Ammon's horn (tissue), 1 donor: ENCODE measurements at places on chromosomes 1 and 21.

DNA sequence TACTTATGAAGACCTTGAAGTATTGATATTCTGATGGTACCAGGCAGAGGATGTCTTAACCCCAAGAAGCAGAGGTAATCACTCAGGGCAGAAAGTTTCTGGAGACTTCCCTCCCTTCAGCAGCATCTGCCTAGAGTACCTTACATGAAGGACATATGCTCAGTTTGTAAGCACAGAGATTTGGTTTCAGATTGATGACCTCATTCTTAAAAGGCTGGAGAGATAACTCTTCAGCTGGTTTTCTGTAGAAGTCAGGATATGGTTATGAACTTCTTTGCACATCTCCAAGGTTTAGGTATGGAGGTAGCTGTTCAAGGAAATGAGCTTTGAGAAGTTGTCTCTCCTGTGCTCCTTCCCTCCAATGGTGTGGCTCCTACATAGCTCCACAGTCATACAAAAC lies 148.7 kb downstream of the HHIPL2 start:
- no peak for DNase-seq

DNA sequence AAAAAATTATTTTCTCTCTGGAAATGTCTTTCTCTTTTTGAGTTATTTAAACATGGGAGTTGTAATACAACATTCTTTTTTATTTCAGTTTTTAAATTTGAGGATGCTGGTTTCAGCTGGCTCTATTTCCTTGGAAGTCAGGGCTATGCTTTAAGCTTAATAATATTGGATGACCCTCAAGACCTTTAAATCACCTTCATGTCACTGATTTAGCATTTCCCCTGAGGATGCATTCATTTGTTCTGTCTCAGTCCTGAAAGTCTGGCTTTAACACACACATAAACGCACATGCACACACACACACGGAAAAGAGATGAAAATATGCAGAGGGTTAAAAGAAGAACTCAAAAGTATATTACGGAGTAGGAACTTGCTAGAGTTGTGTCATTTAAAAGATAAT lies 260.5 kb downstream of the PTBP2 start:
- DNase-seq: no peak

GRCh38 chr1:220378571-220379302 lies 106.5 kb upstream of the RAB3GAP2 start:
- DNase-seq: no peak

- no peak for DNase-seq
These were observed 99.6 kb upstream of the RGS1 start for GRCh38 chr1:192475970-192476369.

- DNase-seq: no peak
These were observed 49.0 kb upstream of the SCAF4 start for GRCh38 chr21:31780944-31781343.

DNA sequence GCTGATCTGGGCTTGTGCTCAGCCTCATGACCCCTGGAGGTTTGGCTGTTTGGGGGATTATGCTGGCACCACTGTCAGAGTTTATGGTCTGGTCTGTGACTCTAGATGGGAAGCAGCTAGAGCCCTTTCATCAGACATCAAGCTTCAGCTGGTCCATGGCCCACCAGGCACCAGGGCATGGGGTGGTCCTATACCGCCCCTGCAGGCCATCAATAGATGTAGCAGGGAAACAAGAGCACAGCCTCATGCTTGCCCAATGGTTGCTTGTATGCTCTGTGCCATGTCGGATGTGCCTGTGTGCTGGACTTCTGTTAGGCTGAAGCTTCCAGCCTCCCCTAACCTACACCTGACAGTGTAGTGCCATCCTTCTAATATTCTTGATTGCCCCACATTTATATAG lies 71.1 kb upstream of the CD34 start:
- DNase-seq: no peak

GRCh38 chr1:80447526-80447925 lies 1353.2 kb upstream of the ADGRL2 start:
- no peak for DNase-seq

DNA sequence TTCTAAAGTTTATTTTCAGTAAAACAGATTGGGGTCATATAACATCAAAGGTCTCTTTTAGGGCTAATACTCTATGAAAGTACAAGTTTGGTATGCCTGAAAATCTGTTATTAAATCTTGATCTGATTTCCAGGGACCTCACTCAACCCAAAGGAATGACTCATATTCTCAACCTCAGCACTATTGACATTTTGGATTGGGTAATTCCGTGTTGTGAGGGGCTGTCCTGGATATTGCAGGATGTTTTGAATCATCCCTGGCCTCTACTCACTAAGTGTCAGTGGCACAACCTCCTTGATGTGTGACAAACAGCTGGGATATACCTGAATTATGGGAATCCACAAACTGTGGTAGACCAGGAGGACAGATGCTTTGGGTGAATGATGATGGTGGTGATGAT lies 51.5 kb upstream of the CYP2J2 start:
- DNase-seq: no peak

- no peak for DNase-seq
These were observed 110.4 kb upstream of the SPATA6 start for GRCh38 chr1:48582408-48582807.

GRCh38 chr1:20660847-20661206 lies 342 bp downstream of the DDOST start:
- DNase-seq: no peak

DNA sequence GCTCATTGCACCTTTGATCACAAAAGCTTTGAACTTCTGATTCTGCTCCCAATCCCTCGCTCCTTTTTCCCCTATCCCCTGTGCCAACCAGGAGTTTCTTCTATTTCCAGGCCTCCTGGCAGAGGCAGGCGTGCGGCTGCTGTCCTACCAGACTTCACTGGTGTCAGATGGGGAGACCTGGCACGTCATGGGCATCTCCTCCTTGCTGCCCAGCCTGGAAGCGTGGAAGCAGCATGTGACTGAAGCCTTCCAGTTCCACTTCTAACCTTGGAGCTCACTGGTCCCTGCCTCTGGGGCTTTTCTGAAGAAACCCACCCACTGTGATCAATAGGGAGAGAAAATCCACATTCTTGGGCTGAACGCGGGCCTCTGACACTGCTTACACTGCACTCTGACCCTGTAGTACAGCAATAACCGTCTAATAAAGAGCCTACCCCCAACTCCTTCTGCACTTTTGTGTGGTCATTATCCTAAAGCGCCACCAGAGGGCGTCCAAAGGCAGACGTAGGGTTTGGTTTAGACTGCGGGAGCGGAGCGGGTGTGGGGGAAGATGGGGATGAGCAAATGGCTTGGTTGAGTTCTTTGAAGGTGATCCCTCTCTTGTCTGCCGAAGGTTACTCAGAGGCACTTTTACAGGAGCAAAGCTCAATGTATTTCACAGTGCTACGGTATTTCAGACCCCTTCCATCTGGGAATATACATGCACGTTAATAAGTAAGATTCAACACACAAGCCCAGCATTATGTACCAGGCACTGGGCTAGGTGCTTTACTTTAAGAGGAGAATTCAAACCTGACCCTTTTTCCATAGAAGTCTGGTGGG lies 24.7 kb downstream of the HMGCS2 start:
- peak; percentile 90 for DNase-seq

GRCh38 chr1:5577255-5578040 lies 414.8 kb downstream of the NPHP4 start:
- no peak for DNase-seq

DNA sequence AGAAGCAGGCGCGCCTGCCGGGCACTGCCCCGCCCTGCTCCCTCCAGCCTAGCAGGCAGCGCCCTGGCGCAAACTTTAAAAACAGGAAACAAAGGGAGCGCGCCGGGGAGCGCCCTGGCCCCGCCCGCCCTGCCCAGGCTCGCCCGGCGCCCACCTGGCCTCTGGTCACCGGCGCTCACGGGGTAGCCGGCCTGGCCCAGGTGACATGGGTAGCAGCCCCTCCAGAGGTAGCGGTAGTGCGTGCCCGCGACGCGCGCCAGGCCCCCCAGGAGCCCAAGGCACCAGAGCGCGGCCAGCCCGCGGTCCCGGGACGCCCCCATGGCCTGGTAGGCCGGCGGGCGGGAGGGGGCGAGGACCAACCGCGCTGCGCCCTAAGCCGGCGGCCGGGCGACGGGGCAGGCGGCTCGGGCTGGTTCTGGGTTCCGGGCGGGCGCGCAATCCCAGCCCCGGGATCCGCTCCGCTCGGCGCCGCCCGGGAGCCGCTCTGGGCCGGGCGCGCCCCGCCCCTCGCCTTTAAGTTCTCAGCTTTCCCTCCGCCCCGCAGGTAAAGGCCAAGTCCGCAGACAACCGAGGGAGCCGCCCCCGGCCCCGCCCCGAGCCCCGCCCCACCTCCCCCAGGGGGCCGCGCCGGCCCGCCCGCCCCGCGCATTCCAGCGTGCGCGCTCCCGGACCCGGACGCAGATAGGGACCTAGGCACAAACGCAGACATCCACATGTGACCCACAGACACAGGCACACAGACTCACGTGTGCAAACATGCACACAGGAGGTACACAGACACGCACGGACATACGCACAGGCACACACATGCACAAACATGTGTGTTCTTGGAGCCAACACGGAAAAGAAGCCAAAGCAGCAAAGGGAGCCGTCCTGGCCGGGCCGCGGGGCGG lies 76.7 kb downstream of the ARHGEF16 start:
- peak; percentile 22 for DNase-seq

DNA sequence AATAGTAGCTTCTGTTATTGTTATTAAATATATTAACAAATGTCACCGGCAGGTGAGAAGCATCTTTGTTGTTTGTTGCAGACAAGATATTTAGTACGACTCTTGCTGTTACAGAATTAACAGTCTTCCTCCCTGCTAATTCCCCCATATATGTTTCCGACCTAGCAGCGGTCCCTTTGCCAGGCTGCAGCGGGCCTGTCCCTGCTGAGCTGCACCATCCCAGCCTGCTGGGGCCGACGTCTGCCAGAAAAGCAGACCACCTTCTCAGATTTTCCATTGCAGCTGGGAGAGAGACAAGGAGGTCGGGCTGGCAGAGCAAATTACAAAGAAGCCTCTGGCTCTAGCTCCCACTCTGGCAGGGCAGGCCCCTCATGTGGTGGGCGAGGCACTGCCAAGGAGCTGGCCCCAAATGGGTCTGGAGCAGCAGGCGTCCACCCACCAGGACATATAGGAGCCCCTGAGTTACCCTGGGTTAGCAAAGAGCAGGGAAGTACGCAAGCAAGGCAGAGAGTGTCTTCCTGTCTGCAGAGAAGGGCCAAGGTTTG lies 142.7 kb downstream of the FOXD2 start:
- no peak for DNase-seq

DNA sequence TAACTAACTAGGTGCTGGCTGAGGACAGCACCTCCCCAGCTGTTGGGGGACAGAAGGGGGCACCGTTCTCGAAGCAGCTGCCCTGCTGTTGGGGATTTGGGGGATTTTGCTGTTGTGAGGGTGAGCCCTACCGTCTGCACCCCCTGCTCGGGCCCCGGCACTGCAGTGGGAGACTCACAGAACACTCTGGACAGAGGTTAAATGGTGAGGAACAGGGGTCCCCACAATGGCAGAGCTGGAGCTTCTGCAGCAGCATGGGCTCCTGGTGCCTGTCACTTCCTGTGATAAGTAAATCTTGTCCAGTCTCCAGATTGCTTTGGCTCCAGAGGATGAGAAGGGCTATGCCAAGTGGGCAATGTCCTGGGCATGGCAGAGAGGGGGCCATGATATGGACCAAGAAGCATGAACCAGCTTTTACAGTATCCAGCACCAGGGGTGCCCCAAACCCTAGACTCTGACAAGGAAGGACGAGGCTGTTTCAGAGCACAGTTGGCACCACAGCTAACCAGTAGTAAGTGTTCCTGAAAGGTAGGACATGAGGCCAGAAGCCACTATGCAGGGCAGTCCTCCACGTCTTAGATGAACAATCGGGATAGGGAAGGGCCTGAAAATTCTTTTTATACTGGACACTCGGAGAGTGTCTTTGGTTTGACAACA lies 365.1 kb upstream of the VAMP3 start:
- no peak for DNase-seq

DNA sequence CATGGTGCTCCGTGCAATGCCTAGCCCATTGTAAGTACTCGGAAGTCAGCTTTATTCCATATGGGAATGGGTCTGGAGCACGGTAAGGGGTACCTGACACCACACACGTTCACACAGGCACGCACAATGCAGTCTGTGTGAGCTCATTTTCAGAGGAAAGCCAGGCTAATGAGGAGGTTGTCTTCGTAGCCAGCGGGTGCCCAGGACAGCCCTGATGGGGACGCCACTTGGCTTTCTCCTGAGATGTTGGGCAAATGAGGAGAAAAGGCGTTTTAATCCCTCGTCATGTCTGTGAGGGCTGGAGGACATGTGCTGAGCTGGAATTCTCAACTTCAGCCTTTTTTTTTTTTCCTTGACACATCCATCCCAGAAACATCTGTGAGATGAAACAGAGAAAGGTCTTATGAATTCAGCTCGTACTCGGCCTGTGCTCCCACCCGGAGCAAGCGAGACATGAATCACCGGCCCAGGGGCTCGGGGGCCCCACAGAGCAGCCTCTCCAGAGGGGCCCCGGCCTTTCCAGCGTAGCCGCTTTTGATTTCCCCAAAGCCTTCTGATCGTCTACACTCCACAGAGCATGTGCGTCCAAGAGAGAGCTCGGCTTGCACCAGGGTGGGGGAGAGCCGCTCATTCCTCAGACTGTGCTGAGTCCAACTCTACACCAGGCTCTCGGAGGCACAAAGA lies 125.1 kb downstream of the EPHB2 start:
- DNase-seq: no peak

DNA sequence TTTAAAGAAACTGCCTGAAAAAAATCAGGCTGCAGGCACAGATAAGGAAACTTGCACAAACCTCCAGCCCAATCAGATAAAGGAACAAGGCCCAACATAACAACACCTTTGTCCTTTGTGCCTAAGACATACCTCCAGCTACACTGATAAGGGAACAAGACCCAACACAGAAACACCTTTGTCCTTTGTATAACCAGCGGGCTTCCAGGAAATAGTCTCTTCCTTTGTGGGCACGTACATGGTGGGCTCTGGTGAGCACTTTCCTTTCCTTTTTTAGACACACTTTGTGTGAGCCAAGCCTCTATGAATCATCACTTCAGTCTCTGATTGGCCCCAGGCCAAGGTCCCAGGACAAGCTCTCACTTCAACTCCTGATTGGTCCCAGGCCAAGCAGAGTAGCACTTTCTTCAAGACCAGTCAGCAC lies 23.6 kb downstream of the ZNF670 start:
- no peak for DNase-seq

DNA sequence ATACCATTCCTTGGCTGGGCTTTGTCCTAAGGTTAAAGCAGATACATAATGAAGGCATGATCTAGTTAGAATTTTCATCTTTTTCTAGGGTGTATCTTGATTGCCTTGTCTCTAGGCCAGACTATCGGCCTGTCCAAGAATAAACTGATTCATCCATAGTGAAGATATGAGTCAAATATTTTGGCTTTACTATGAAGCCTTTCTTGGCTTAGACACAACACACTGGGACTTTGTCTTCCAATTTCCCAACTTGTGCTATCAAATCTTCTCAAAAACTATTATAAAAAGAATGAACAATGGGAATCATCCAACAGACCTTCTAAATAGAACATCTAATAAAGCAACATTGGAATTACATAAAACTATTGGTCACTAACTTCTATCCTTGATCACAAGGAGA lies 64.8 kb downstream of the WARS2 start:
- no peak for DNase-seq

DNA sequence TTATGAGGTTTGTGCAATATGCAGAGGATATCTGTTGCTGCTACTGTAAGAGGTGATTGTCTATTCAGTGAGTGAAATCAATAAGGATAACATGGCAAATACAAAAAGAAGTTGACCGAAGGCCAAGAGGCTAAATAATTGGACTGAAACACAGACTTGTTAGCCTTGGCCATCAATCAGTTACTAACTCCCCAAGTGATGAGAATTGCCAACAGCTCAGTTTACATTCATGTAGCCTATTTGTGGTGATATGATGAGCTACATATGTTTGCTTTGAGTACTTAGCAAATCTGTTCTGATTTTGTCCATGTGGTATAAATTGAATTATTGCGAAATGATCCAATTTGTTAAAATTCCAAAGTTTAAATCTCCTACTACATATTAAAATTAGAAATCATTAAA lies 68.6 kb upstream of the VAV3 start:
- no peak for DNase-seq
